ENCODE measurements at places on chromosomes 4 and X.

DNA sequence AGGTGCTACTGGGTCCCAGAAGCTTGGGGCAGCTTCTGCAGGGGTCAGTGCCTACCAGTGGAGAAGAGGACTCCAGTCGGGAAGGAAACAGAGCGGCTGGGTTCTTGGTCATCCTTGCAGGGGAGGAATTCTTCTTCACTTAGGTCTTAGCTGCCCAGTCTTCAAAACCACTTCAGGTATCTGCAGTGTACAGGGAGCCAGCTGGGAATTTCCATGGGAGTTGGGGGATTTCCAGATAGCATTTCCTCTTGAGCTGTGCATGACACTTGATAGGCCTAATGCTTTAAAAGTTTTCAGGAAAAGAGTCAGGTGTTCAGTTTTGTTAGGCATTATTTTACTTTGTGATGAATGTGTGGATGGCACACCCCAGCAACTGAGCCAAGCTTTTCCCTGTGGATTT, 58.1 kb upstream of the ENPP6 start:
- no peak for DNase-seq

DNA sequence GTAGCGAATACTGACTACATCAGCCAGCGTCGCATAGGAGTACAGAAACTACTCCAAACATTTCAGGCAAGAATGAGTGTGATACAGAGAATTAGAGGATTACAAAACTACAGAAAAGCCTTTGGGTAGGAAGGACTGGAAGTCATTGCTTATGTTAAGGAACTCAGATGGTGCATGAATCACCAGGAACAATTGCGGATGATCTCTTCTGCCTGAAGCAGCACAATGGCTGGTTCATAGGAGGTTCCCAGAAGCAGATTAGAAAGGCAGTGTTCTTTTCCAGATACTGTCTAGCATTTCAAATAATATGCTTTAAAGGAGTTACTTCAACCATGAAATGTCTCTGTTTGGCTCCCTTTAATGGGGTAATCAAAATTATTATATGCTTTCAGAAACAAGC, 42.5 kb upstream of the MAP9 start:
- no peak for DNase-seq

GRCh38 chrX:22360129-22360528, 87.4 kb downstream of the CBLL2 start:
- DNase-seq: no peak

DNA sequence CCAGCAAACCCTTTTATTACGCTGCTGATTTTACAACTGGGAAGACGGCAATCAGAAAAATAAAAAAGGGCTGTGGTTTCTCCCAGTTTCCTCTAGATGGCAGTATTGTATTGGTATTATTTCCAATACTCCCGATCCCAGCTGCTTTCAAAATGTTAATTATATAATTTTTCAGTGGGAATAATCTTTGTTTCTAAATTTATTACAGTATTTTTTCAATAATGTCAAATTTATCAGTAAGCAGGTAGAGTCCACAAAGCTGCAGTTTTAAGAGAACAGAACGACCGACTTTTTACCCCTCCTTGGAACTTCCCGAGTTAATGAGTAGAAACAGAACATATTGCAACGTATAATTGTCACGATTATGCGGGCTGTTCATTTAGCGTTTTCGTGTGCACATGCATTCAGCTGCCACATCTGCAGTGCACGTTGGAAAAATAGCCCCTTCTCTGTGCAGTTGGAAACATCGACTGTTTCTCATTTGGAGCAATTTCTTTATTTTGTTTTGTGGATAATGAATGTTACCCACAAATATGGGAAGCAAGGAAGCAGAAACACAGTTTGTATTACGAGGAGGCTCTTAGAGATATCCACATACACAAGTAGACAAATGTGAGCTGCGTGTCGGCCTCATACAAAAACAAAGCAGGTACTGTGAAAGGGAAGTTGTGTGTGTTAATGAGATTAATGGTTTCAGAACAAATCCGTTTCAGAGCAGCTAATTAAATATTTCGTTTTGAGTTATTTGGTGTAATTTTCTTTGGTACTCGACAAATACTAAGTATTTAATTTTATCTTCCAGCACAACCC, 188.0 kb downstream of the STIM2 start:
- peak; percentile 53 for DNase-seq

DNA sequence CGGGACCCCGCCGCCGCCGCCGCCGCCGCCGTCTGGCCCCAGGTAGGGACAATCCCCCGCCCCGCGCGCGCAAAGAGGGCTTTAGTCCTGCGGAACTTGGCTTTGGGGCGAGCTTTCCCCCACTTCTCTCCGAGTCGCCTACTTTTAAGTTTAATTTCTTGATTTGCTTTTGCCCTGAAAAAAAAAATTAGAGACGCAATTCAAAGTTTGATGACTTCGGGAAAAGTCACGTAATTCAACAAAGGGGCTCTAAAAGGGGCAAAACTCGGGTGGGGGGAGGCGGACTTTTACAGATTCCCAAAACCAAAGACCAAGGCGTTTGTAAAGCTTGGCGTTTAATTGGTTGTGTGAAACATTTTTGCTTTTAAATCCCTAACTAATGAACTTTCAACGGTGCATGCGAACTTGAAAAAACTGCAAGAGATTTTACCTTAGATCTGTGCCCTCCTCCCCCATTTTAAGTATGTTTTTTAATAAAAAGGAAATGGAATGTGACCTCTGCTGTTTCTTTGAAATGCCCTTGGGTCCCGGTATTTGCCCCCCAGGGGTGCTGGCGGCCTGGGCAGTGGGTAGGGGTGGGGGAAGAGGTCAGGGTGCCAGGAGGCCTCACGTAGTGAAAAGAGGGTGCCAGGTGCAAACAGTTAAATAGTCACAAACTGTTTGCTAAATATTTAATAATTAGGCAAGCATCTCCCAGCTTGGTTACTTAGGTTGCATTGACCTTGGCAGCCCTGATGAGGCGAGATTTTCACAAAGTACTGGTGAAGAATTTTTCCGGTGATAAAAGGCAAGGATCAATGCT, 209.7 kb downstream of the NWD2 start:
- no peak for DNase-seq

- no peak for DNase-seq
Observed at GRCh38 chrX:8773117-8773516, 28.1 kb downstream of the FAM9A start.

DNA sequence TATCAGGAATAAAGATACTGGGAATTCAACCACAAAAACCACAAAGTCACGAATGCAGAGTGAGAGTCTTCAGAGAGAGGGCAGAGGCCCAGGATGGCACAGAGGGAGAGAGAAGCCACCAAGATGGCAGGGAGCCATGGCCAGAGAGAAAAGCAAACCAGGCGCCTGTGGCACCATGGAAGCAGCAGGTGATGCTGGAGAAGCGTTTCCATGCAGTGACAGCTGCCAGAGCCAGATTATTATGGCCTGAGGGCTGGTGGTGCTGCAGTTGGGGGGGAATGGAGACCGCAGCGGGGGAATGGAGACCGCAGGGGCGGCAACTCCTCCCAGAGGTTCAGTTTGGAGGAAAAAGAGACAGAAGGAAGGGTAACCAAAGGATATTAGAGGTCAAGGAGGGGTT, 5.8 kb downstream of the TAFAZZIN start:
- no peak for DNase-seq

DNA sequence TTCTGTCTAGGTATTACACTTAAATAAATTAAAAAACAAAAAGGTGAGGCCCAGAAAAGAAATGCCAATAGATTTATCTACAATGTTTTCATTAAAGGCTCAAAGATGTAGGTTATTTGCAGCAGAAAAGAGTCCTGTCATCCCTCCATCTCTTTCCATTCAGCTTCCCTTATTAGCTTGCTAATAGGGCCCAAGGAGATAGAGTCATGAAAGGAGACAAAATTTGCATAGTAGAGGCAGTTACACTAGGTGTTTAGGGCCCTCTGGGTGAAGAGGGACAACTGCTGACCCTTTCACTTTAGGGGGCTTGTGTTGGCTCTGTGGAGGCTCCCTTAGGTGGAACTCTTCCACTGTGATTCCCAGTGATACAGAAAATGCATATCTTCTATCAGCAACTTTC, 58.4 kb upstream of the TACR3 start:
- DNase-seq: no peak

- DNase-seq: peak; percentile 38
Observed at GRCh38 chr4:109574443-109574850, 14.4 kb downstream of the MCUB start.

Data from NB4 (cell line).